Activated naive CD4-positive, alpha-beta T cell treated with Interleukin-2 at 50 U/mL for 16 hours (primary cell): ENCODE measurements at places on chromosomes 2 and 18.
A peak's percentile ranks its signal among the peaks of the same experiment; 100 is the strongest.

DNA sequence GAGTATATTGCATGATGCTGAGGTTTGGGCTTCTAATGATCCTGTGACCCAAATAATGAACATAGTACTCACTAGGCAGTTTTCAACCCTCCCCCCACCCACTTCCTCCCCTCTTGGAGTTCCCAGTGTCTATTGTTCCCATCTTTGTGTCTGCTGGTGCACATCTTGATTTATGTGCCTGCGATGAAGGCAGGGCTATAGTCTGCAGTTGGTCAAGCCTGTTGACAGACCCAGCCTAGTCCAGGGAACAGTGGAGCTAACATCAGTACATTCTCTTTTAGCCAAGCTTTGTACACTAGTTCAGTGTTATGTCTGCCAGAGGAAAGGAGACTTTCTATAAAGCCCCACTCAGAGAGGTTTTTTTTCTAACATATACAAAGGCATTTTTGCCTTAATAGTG lies 287.6 kb downstream of the CPS1 start:
- no peak for DNase-seq

GRCh38 chr2:192139813-192140212 lies 54.9 kb downstream of the TMEFF2 start:
- DNase-seq, result no peak

GRCh38 chr2:166700079-166700478 lies 188.2 kb upstream of the XIRP2 start:
- no peak for DNase-seq

GRCh38 chr2:58042486-58042970 lies 4.1 kb upstream of the VRK2 start:
- DNase-seq, result no peak

DNA sequence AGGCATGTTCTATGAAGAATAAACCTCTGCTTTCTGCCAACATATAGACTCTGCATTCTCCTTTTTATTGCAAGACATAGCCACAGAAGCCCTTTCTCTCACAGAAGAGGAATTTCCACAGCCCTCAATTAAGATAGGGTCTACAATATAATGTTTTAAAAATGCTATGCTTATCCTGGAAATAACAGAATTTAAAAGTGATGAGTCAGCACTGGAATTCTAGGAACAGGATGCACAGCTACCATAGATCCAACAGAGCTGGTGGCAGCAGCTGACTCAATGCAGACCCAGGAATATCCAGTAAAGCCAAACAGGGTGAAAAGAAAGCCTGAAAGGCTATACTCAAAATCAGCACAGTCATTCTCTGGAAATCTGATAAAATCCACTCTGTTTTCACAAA lies 866.9 kb downstream of the TRIB2 start:
- DNase-seq, result no peak

DNA sequence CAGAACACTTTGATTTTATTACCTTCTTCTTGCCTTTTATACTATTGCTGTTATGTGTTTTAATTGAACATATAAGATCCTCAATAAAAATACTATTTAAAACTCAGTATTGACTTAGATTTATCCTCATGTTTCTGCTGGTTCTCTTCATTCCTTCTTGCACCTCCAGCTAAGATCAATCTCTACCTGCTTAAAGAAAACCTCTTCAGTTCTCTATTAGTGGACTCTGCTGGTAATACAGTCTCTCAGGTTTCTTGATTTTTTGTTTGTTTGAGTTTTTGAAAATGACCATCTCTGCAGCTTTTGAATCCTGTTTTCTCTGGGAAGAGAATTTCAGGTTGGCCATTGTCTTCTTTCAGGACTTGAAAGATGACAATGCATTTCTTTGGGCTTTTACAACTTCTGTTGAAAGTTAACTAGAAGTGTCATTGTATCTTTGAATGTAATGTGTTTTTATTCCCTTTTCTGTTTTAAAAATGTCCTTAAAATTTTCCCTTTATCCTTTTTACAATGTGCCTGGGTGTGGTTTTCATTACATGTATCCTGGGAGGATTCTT lies 29.8 kb upstream of the TMEM131 start:
- DNase-seq, result no peak

DNA sequence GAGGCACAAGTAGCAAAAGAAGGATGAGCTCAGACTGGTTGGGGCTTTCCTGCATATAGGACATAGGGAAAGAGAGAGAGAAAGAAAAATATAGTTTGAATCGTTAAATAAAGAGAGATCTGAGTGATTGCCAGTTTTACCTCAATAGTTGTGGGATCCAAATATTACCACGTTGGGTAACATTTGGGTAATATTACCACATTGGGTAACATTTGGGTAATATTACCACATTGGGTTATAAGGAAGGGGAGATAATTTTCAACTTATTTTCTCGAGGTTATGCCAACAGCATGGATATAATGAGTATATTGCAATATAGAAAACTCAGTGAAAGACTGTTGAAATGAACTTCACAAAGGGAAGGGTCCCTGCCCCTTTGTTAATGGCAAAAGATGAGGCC lies 20.7 kb downstream of the SP140 start:
- DNase-seq, result no peak

- DNase-seq, result no peak
These were observed 42.4 kb upstream of the EFEMP1 start for GRCh38 chr2:55965966-55966365.

DNA sequence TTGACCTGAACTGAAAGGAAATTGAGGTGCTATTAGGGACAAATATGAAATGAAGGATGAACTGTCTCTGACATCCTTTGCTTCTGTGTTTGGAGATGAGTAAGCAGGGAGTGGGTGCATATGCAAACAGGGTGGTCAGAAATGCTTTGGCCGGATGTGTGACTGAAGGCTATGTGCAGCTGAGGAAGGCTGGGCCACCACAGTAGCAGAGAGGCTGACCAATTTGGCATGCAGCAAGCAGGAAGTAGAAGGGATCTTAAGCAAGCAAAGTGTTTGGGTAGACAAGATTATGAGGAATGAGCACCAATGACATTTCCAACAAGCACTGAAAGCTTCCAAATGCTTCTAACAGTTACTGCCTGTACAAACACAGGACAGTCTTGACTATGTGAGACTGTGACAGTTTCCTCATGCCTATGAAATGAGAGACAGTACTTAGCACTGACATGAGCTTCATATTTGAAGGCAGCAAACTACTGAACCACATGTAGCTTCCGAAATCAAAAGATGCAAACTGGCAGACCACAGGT lies 3.3 kb upstream of the ACTR3 start:
- peak; percentile 38 for DNase-seq

DNA sequence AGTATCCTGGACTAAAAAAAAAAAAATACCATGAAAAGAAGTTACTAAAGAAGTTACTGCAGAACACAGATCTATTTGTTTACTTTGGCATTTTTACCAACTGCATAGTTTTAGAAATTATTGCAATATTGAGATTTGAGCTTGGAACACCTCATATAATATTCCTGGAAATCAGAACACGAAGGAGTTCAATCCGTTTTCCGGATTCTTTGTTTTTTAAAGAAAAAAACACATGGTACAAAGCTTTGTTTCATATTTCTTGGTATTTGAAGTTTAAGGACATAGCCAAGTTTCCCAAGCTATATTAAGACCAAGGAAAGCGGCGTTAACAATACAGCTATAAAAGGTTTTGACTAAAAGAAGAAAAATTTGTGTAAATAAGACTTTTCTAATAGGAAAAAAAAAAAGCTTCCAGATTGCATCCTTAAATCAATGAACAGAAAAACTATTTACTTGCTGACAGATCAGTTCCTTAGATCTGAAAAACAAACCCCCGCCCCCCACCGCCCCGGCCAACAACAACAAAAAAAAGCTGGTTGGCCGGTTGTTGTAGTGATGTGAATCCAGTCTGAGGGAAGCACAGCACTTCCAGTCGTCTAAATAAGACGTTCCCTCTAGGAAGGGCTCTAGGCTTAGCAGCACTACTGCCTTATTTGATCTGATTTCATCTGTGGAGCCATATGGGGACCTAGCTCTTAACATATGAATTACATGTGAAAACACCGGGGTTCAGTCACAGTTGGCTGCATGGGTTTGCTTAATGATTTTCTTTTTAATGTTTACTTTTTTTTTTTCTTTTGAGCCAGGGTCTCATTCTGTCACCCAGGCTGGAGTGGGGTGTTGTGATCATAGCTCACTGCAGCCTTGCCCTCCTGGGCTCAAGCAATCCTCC lies 2.5 kb upstream of the RHOB start:
- DNase-seq, result no peak

DNA sequence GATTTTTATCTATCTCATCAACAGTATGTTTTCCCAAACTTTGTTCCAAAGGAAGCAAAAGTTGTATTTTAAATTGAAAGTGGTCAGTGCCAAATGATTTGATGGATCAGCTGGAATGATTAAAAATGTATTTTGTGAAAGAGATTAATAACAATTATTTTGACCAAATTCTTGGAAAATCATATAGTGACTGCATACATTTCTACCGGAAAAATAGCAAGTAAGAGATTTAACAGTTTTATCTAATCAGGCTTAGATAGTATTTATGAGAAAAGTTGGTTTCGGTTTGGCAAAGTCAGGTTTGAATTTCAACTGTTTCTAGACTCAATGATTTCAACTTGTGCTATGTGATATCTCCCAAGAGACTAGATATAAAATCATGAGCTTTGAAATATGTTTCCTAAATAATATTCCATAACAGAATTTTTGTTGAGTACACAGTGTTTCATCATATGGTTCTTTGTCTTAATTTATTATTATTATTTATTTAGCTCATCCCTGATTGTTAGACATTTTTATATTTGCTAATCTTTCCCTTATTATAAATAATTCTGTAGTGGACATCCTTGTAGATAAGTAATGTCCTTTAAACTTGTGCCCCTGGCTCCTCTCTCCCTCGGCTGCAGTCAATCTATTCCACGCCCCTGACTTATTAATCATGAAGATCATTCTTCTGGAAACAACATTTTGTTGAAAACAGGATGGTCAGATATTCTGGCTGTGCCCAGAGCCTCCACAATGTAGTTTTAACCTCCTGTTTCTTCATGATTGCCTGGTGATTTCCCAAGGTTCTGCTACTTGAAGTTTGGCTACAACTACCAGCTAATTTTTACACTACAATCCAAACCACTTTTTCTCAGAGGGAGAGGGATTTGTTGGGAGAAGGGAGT lies 520.7 kb upstream of the TCF4 start:
- DNase-seq, result no peak

DNA sequence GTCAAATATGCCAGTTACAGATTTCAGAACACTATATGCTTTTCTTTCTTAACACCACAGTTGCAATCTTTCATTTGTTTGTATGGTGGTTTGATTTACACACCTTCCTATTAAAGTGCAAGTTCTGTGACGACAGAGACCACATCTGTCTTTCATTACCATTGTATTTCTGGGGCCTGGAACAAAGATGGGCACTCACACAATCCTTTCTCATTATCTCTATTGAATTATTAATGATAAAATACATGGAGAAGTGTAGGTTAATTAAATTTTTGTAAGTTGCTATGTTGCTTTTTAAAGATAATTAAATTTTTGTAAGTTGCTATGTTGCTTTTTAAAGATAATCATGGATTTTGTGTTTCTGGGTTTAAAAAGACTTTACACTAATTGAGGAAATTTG lies 79.9 kb downstream of the KCTD18 start:
- no peak for DNase-seq

DNA sequence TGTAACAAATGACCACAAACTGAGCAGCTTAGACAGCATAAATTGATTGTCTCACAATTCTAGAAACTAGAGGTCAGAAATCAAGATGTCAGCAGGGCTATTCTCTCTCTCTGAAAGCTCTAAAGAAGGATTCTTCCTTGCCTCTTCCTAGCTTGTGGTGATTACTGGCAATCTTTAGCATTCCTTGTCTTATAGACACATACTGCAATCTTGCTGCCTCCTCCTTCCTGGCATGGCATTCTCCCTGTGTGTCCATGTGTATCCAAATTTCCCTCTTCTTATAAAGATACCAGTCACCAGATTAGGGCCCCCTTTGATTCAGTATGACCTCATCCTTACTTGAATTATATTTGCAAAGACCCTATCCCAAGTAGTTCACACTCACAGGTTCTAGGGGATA lies 2.3 kb downstream of the ASB3 start:
- no peak for DNase-seq

DNA sequence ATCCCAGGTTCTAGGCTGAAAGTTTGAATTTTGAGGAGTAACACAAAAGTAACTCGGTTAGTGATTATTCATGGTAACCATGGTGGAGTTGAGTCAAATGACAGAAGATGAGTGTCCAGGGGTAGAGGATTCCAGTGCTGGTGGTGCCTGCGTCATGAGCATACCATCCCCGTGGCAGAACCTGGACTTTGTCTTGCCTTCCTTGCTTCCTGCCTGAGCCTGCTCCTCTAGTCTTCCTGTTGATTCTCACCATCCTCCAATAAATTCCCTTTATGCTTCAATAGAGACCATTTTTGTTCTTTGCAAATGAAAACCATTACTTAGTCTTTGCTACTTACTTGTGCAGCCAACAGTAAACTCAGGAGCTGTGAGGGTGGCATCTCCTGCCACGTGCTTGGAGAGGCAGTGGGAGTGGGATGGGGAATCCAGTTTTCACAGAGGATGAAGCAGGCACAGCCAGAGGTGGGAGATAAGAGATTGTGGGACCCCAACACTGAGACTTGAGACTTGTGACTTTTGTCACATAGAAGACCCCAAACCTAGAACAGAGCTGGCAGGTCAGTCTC lies 4.1 kb upstream of the YES1 start:
- no peak for DNase-seq

DNA sequence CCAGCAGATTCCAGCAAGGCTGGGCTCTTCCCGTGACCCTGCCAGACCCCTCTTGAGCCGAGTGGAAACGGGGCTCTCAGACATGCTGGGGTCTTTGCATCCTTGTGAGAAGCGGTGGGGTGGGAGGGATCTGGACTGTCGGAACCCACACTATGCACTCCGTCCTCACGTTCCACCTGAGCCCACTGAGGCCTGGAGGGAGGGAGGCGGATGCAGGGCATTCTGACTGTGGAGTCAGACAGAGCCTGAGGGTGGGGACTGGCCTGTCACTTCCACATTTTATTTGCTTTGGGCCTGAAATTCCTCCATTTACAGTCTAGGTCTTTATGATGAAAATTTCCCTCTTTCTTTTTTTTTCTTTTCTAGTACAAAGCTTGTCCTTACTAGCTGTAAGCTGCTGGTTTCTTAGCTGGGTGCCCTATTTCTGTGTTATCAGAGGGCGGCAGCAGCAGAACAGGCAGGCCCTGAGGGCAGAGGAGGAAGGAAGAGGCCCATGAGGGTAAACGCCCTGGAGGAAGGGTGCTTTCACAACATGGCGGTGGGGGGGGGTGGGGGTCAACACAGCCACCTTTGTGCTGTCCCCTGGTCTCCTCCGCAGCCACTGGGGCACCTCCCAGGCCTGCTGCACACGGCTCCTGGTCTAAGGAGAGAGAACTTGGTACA lies 373.5 kb upstream of the MYT1L start:
- DNase-seq, result no peak

- no peak for DNase-seq
These were observed 6.9 kb upstream of the PARD3B start for GRCh38 chr2:204538182-204539018.

DNA sequence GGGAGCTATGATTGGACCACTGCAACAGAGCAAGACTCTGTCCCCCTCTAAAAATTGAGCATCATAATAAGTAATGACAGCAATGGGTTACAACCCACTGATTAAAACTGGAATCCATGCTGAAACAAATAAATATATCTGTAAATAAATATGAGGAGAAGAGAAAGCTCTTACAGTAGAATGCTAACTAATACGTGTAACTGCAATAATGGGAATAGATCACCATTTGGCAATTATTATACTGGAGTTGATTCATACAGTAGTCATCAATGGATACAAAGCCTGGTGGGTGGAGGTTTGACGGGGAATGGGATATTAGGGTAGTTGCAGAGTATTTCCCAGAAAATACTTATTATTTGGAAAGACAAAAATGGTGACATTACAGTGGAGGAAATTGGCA lies 6.1 kb upstream of the INO80B start:
- no peak for DNase-seq

- no peak for DNase-seq
These were observed 3.0 kb upstream of the RTKN start for GRCh38 chr2:74444498-74445318.
